ENCODE measurements at places on chromosomes 16 and 17.

GRCh38 chr17:12545877-12546513 lies 119.7 kb upstream of the MYOCD start:
- DNase-seq = peak; percentile 40

DNA sequence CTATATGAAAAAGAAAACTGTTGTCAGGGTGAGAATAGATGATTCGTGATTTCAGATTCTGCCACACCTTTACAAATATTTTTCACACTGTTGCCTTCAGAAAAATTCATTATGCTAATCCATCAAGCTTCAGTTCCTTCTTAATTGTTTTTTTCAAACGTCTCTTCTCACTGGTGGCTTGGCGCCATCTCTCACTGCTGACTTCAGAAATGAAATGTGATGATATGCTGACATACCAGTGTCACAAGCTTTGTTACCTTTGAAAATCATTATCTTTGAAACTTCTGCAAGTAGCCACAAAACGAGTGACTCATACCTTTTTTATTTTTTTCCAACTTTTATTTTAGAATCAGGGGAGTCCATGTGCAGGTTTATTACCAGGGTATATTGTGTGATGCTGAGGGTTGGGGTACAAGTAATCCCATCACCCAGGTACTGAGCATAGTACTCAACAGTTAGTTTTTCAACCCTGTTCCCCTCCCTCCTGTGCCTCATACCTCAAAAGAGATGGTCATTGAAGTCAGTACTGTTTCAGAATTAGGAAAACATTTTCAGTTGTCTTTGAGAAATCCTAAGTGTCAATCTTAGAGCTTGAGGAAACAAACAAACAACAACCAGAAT lies 14.0 kb upstream of the KRT222 start:
- DNase-seq = peak; percentile 16

GRCh38 chr16:2852003-2852730 lies 5.8 kb downstream of the PRSS22 start:
- no peak for DNase-seq

DNA sequence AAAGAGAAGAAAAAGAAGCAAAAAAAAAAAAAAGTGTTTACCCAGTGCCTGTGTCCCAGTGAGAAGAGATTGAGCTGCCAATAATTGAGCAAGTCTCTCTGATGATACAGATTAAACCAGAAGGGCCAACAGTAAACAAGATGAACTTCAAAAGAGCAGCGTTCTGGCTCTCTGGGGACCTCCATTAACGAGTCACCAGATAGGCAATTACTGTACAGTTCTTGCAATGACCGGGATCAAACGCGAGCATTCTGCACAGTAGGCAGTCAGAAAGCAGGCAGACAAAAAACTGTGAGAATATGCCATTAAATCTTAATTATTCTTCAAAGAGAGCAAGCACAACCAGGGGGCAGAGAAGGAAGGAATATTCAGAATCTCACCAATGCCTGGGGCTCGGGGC lies 626.1 kb downstream of the TMEM114 start:
- DNase-seq = no peak

DNA sequence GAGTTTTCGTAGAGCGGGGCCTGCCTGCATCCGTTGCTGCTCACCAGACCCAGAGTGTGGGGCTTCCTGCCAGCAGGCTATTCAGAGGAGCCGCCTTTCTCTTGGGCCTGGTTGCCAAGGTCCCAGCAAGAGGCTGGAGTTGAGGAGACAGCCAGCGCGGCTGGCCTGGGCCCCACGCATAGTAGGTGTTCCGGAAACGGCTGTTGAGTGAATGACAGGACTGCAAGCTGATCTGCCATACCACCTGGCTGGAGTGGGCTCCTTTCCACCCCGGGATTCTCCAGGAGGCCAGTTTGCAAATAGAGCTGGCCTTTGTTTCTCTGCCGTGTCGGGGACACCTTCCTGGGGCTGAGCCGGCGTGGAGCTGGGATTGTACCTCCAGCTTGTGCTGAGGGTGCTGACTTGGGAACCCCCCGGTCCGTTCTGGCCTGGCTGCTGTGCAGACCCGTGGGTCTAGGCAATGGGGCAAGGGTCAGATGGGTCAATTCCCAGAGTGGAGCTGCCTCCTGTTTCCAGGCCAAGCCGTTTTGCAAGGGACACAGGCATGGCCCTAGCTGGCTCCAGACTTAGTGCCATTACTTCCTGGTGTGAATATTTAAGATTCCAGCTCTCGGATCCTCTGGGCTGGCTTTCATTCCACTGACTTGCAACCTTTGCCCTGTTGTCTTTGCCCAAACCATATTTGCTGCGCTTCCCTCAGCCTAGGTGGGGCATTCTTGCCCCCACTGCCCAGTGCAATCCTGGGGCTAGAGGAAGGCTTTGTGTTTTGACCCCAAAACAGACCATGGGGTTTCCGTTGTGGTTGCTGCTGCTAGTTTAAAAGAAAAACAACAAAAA lies 68.8 kb downstream of the CMIP start:
- DNase-seq = no peak

DNA sequence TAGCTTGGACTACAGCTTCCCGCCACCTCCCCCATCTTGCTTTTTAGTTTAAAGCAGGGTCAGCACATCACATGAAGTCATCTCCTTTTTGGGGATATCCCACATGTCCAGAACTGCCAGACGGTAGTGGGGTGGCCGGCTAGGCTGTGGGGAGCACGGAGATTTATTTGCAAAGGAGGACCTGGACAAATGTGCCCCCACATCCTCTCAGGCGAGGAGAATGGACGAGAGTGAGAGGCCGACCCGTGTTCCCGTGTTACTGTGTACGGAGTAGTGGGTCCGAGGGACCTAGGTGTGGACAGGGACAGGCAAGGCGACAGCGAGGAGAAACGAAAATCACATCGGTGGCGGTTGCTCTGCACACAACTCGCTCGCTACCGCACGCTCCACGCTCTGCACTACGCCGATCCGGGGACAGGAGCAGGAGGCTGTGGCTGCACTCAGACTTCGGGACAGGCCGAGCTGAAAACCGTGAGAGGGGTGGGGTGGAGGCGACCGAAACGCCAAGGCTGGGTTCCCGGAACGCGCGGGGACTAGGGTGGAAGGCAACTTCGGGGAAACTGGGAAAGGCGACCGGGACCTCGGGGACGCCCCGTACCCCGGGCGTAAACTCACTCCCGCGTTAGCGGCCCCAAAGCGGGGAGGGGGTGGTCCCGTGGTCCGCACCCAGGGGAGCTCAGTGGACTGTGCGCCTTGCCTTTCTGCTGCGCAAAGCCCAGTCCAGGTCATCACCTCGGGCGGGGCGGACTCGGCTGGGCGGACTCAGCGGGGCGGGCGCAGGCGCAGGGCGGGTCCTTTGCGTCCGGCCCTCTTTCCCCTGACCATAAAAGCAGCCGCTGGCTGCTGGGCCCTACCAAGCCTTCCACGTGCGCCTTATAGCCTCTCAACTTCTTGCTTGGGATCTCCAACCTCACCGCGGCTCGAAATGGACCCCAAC lies at the start of gene MT1A:
Gene MT1A (plus strand): TSS at position 853 of the 937 bp plus-strand sequence. CDS start 73 bp downstream, at position 926.
- no peak for DNase-seq

DNA sequence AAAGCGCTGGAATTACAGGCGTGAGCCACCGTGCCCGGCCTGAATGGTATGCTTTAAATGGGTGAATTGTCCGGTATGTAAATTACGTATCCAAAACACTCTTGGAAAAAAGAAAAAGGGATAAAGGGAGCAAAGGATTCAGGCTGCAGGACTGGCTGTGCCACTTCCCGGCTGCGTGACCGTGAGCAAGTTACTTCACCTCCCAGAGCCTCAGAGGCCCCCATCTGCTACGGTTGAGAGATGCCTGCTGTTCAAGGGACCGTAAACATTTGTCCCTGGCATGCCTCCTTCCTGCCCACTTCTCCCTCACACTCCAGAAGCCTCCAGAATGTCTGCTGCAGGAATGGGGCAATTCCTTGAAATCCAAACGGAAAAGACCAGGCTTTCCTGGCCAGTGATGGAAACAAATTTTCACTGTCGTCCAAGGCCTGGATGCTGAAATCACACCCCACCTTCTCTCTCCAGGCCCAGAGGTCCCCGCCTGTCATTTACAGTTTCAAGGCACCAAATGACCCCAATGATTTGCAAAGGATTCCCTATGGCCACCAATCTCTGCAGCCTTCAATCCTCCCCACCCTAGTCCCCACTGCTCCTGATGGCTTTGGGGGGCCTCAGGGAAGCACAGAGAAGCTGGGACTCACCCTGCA lies 22.9 kb upstream of the LITAF start:
- no peak for DNase-seq

DNA sequence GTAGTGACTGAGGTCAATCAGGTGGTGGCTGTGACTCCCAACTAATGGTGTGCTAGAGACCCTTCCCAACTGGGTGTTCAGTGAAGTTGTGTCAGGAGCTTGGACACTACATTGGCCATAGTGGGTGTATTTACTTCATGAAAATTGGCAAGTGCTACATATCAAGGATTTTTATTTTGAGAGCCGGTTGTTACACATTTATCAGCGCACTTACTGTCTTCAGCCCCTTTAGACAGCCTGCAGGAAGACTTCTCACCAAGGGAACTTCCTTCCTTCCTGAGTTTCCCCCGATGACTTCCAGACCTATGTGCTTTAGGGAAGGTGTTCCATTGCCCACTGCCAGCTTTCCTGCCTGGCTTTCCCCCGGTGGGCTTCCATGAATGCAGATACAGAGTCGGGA lies 261.2 kb downstream of the CBLN1 start:
- DNase-seq = no peak

DNA sequence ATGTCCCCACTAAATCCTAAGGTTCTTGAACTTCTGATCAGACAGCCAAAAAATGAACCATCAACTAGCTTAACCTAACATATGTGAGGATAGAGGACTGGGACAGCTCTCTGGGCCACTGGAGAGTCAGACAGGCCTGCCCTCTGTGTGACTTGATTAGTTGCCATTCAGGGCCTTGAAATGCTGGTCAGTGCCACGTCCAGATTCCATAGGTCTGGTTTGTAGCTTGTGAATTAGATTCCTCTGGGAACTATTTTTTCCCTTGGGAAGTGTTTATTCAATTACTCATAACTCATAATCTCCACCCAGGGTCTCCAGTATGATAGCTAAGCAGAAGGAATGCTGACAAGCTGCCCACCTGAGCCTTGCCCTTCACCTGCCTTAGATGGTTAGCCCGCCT lies 48.2 kb downstream of the IGF2BP1 start:
- no peak for DNase-seq

GRCh38 chr16:17446661-17447060 lies 24.1 kb downstream of the XYLT1 start:
- DNase-seq = no peak

DNA sequence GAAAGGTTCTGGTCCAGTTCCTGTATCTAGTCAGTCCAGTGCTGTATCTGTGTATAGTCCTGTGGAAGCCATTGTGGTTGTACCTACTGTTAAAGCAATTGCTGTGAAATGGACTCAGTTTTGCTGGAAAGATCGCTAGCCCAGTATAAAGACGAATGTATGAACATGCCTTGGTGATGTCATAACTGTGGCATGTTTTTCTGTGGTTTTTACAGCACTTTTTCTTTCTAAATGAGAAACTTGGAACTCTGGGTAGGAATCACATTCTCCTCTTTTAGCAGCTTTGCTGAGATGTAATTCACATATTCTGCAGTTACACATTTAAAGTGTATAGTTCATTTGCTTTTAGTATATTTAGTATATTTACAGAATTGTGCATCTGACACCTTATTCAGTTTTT lies 58.1 kb downstream of the MAP2K4 start:
- no peak for DNase-seq

GRCh38 chr16:49746545-49746944 lies 109.4 kb downstream of the ZNF423 start:
- DNase-seq = no peak

DNA sequence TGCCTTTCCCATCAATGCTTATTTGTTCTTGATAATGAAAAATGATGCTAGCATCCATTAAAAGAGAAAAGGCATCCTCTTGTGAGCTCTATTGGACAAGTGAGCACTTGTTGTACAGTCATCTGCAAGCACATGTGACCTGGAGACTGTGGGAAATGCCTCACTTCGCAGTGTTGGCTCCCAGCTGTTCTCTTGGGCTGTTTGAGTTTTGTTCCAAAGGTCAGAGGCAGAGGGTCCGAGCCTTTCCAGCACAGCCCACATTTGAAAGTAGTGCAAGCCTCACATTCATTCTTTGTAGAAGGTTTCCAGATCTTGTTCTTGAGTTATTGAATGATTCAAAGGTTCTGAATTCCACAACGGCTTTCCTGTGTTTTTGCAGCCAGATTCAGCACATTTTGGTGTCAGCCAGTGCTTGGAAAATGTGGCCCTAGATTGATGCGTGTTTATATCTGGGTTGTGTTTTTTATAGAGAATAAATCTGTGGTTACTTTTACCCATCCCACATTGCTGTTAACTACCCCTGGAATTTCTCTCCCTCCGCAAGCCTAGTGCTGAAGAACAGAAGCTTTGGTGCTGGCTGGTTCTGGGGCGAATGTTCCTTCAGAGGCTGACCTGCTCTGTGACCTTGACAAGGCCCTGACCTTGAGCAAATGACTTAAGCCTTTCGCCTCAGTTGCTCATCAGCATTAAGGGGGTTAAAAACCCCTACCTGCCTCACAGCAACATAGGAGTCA lies 49.8 kb downstream of the CDH1 start:
- no peak for DNase-seq

GRCh38 chr17:10513299-10514067 lies 4.9 kb downstream of the MYH1 start:
- DNase-seq = no peak

DNA sequence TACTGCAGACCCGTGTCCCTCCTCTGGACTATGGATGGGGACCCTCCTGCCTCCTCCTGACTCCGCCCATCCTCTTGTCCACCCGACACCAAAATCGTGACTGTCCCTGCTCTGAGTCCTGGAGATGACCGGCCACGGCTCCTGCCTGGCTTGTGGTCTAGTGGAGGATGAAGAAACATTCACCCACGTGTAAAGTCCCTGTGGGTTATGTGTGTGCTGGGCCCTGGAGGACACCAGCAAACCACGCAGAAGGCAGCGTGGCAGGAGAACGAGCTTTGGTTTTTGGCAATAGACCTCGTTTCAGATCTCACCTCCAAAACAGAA lies 11.9 kb downstream of the SPNS2 start:
- no peak for DNase-seq

GRCh38 chr16:88454523-88454947 lies 1.5 kb downstream of the ZFPM1 start:
- no peak for DNase-seq

DNA sequence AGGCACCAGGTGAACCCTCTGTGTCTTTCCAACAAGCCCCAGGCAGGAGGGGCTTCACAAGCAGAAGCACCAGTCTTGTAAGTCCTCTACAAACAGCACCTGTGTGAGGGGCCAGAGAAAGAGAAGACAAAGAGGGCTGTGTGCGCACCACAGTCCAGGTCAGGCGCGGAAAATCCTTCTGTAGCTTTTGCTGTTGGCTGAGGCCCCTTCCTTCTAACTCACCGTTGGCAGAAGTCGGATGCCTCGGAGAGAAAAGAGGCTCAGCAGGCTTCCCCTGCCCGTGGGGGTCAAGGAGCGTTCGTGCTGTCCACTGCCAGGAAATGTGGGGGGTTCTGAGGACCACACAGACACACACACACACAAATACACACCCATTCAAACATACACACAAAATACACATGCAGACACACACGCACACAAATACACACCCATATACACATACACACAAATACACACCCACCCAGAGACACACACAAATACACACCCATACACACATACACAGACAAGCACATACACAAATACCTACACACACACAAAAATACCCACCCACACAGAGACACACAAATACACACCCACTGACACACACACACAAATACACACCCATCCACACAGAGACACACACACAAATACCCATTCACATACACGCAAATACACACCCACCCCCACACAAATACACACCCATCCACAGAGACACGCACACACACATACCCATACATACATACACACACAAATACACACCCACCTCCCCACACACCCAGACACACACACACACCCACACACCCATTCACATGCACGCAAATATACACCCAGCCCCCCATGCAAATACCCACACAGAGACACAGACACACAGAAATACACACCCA lies 6.8 kb downstream of the ZG16B start:
- DNase-seq = no peak
